Anterior cingulate cortex (tissue), 58 donors: ENCODE measurements at places on chromosomes 12 and 14.

DNA sequence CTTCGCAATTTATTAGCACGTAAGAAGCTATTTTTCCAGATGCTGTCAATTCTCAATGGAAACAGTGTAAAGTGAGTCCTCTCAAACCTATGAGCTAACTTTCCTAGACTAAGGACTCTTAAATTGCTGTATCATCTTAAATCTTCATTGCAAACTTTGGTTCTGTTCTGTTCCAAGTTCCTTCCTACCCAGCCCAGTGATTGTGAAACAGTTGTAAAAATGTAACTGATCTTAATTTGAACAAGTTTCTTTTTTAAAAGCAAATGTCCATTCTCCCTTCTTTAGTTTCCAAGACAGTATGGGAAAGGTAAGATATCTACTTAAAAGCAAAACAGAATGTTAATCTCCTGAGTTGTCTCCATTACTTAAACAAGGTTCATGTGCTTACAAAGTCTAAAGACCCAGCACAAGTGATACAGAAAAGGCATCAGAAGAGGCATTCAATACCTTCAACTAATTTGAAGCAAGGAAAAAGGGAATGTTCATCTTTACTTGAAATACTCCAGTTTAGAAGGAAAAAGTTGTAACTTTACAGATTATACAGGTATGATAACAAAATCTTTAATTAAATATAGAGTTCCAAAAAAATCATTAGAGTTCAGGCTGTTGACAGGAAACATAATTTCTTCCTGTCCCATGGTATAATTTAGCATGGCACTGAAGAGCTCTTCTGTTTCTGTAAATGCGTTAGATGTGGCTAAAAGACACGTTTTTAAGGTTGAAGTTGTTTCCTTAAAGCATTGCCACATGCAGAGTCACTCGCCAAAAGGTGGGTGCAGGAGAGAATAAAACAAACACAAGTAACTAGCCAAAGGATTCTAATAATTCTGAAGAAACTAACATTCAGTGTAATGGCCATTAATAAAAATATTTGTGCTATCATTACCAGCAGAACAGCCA is 101.5 kb upstream of the USP15 start:
- no peak for DNase-seq

DNA sequence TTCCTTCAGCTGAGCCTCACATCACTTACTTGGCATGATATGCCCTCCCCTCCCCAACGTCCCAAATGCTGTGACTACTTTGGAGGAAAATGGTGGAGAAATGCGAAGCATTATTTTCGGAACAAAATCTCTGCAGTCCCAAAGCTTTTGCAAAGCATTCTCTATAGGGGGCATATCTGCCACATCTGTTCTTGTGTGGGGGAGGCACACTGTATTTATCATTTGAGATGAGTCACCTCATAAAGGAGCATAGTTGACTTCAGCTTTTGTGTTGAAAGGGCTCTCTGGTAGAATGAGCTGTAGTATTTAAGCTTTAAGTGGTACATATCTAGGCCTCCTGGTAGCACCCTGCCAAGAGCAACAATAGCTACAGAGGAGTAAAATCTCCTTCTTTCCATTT is 447.5 kb downstream of the ADAMTS20 start:
- DNase-seq: no peak

GRCh38 chr12:45458854-45459807 is 243.2 kb downstream of the ANO6 start:
- no peak for DNase-seq

DNA sequence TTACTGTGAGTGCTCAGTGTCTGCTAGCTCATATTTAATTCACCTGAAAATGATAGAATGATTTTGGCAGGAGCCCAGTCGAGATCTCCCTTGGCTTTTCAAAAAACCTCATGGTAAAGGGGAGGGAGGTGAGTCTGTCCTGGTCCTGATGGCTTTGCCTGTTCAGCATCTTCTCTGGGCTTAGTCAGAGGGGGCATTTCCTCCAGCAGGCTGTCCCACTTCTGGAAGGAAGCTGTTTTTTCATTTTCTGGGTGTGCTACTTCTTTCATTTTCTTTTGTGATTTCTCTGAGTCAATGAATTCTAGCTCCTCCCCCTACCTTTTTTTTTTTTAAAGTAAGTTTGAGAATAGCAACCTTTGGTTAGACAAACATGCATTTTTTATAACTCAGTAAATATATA is 58.8 kb downstream of the TMX1 start:
- DNase-seq: no peak

GRCh38 chr12:118375348-118375747 is 1.0 kb upstream of the SUDS3 start:
- DNase-seq: no peak

GRCh38 chr14:105380756-105381155 is 17.6 kb upstream of the TEX22 start:
- DNase-seq: no peak

DNA sequence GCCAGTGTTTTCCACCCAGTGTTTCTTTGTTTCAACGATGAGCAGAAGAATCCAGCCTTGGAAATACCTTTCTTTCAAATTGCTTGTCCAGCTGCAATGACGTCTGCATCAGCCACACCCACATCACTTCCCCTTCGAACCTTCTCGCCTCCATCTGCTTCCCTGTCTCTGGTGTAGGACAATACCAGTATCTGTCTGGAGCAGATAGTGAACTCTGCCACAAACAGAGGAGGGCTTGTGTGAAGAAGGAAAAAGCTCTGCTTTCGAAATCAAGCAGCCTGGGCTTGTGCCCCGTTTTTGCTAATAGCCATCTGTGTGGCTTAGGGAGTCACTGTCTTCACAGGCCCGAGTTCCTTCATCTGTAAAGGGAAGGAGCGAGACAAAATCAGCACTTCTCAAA is 415.4 kb downstream of the ZFP36L1 start:
- peak; percentile 51 for DNase-seq

DNA sequence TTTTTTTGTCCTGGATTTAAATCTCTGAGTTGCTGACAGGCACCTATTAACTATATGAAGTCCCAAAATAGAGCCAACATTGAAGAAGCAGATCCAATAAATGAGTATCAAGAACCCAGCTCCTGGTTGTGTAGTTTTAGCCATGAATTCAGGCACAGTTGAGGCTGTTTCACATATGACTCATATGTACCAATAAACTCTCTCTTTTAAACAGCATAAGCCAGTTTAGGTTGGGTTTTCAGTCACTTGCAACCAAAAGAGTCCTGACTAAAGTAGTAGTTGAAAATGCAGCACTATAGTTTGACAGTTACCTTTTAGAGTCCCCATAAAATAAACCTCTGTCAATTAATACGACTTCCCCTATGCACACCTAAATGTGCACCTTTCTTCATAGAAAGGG is 389.9 kb downstream of the RPS29 start:
- no peak for DNase-seq

- DNase-seq: no peak
These were observed 373.6 kb upstream of the FLRT2 start for GRCh38 chr14:85156319-85156718.

DNA sequence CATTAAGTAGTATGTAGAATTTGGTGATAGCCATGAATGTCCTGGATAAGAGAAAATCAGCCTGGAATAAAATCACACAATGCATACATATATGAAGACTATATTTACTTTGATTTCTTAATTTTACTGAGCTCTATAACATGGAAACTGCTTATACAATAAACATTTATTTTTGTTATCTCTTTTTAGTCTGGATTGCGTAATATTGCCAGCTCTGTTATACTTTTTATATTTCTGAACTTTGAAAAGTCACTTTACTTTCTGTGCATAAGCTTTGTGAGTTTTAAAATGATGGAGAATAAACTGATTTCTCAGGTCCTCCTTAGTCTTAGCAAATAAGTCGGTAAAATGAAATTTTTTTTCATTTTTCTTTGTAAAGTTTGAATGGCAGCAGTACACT is 19.2 kb upstream of the ABCD2 start:
- DNase-seq: no peak

DNA sequence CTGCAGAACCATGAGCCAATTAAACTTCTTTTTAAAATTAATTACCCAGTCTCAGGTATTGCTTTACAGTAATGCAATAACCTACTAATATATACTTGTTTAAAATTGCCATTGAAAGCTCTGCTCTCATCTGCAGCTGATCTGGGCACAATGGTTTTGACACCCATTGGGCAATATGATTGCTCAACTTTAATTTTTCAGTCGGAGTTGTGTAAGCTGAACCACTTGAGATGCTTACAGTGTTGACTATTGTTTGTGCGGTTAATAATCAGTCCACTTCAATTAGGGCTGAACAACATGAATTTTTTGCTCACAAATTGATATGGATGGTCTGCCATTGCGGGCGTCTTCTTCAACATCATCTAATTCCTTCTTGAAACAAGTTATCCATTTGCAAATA is 18.0 kb upstream of the OR4K5 start:
- DNase-seq: no peak

DNA sequence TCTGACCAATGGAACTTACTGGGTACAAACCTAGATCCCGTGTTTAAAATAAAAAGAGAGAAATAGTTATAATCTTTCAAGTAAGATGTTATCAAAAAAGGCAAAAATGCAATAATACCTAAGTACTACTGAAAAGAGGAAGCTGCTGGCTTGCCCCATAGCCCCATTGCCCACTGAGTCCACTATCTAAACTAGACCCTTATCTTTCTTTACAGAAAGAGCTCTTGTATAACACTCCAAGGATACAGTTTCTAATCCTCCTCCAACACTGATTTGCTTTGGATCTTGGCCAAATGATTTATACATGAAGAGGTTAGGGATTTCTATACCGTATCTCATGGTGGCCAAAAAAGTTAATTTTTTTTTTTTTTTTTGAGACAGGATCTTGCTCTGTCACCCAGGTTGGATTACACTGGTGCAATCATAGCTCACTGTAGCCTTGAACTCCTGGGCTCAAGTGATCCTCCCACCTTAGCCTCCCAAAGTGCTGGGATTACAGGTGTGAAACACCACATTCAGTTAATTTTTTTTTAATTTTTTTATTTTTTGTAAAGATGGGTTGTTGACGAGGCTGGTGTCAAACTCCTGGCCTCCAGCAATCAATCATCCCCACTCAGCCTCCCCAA is 2.6 kb downstream of the GXYLT1 start:
- DNase-seq: no peak

DNA sequence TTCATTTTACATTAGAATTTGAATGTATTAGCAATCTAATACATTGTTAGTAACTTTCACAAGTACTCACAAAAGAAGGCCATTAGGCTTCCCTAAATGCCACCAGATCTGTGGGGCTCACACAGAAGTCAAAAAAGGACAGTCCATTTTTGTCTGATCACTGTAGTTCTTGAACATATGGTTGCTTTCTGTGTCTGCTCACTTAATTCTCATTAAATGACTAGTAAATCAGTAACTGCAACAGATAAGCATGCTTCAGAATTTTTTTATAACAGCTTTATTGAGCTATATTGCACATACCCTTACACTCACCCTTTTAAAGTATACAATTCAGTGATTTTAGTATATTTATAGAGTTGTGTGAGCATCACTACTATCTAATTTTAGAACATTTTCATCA is 71.4 kb downstream of the DENND5B start:
- DNase-seq: no peak

GRCh38 chr14:63322897-63323573 is 4.3 kb upstream of the GPHB5 start:
- DNase-seq: no peak

DNA sequence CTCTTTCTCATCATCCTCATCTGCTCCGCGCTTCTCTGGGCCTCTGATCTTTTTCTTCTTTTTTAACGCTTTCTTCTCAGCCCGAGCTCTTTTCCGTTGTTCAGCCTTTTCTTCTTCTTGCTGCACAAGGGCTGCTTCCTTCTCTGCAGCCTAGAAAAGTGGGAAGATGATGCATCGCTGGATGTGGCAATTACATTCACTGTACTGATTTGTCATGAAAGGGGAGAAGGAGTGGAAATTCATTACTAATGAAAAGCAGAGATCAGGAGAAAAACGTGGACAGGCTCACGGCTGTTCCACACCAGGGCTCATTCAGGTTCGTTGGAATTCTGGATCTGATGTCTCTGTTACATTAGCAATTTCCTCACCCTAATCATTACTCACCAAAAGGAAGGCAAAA is 15.1 kb downstream of the FICD start:
- no peak for DNase-seq

DNA sequence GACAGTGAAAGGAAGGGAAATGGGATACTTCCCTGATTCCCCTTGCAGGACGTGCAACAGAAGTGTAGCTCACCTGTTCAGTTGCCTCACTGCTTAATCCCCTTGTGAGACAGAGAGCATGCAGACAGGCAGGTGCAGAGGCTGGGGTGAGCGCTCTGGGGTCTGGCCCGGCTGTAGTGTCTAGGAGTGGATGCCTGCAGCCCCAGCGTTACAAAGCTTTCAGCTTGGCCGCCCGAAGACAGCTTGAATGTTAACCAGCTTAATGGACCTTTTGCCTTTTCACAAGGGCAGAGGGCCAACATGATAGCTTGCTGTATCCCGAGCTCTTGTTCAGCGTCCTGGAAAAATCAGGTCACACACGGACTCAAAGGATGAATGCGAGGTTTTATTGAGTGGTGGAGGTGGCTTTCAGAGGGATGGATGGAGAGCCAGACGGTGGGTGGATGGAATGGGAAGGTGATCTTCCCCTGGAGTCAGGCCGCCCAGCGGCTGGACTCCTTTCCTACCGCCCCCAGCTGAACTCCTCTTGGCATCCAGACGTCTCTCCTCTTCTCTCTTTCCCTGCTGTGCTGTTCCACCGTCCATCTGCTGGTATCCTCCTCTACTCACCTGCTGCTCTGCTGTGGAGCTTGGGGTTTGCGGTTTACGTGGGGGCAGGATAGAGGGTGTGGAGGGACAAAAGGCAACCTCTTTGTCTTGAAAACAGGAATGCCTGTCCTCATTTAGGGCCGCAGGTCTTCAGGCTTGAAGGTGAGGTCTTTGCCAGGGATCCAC is 86.2 kb upstream of the RESF1 start:
- no peak for DNase-seq

DNA sequence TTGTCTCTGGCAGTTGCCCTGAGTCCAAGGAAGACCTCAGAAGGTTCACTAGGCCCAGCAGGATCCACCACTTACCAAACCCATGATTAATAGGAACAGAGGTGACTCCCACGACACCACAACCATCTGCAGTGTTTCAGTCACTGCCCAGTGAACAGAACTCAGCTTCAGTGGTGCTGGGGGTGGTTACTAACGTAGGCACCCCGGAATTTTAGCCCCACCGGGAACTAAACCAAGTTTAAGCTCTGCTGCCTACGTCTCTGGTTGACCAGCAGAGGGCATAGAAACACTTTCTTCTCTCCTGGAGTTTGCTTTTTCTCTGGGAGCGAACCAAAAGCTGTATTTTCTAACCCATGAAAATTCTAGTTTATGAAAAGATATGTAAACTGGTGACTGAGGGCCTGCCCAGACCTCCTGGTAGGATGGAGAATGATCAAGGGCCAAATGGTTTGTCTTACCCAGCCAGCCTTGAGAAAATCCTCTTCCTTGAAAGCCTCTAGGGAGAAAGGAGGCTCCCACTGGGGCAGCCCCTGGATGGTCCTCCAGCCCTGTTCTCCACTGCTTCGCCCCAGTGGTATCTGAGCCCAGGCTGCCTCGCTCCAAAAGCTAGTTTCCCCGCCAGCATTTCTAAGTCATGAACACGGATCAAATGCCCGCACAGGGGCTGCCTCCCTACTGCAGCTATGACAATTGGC is 379.8 kb downstream of the DPF3 start:
- no peak for DNase-seq
